Small intestine (tissue), 16 donors: ENCODE measurements at places on chromosomes 4 and X.
A peak's percentile ranks its signal among the peaks of the same experiment; 100 is the strongest.

- DNase-seq: no peak
These were observed 110.2 kb upstream of the STX18 start for GRCh38 chr4:4651811-4652755.

DNA sequence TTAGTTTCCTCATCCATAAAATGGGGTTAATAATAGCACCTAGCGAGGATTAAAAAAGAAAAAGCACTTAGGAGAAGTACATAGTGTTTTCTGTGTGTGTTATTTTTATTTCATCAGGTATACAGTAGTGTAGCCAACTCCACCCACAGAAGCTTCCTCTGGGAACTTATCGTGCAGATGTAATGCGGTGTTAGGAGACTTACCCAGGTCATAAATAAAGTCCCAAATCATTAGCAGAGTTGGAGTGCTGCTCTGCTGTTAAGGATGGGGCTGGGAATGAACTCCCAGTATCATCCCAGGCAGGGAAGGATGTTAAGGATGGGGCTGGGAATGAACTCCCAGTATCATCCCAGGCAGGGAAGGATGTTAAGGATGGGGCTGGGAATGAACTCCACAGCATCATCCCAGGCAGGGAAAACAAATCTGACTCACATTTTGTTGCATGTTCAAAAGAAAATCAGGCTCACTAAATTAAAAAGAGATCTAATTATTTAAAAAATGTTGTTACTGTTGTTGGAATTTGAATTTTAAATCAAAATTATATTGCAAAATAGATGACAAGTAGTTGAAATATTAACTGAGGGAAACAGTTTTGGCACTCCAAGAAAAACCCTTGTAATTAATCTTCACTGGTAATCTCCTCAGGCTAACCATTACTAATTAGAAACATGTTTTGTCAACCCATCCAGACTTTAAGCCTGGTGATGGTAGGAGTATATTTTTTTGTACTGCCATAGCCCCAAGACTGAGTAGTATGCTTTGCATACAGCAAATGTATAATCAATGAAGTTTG, 10.2 kb upstream of the SFRP2 start:
- DNase-seq: no peak

GRCh38 chr4:138953961-138954371, 61.6 kb upstream of the NOCT start:
- DNase-seq: no peak

GRCh38 chr4:83238393-83239248, 46.0 kb downstream of the COQ2 start:
- DNase-seq: peak; percentile 62

DNA sequence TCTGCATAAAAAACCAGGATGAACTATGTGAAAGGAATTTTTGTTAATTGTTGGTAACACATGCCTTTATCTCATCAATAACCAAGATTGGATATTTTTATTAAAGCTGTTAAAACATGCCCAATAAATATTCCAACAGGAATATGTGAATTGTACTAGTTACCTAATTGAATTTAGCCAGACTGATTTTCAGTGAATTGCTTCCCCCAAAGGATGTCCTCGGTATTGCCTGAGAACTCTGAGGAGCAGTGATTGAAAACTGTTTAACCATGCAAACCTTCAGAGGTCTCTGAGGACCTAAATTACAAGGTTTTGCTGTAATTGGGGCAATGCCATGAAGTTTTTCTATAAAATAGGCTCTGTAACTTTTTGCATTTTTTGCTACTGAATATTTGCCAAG, 66.6 kb downstream of the BLTP1 start:
- no peak for DNase-seq

- peak; percentile 71 for DNase-seq
These were observed 90.8 kb downstream of the AFF1 start for GRCh38 chr4:87025614-87026041.

GRCh38 chr4:65777270-65777669, 107.0 kb upstream of the EPHA5 start:
- no peak for DNase-seq

DNA sequence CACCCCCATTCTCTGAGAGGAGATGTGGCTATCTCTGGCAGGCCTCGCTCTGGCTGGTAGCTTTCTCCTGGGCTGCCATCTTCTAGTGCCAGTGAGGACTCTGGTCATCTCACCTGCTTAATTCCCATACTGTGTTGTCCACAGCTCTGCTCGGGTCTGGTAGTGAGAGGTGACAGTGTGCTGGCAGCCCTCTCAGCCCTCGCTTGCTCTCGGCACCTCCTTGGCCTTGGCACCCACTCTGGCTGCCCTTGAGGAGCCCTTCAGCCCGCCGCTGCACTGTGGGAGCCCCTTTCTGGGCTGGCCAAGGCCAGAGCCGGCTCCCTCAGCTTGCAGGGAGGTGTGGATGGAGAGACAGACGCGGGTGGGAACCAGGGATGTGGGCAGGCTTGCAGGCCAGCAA, 52.7 kb downstream of the CPLX1 start:
- no peak for DNase-seq

GRCh38 chr4:7101692-7102515, 34.0 kb upstream of the GRPEL1 start:
- peak; percentile 86 for DNase-seq

- DNase-seq: no peak
These were observed 2.8 kb upstream of the TENM3 start for GRCh38 chr4:182240161-182241130.
